ENCODE measurements at places on chromosomes 7 and 10. TPM values are rescaled to one million over a fixed set of nuclear protein-coding genes. Genes with fewer than 3 reads are reported as not detected.

TSPAN13 gene
- 0.41 TPM for total RNA-seq

PITX3 gene
- 1.4 TPM for total RNA-seq

DNA sequence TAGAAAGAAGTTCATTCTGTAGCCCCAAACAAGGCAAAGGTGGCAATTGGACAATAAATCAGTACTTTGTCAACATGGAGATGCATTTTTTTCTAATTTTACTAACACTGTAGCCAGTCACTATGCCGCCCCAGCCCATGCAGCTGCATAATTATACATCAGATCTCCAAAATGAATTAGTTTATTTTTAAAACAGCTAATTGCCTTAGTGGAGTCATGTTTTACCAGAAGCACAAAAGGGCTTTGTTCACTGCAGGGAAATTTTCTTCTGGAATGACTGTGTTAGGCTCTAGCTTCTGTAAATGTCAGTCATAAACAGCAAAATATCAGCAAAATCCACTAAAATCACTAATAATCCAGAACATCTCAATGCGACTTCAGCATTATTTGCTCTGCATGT is 20.1 kb upstream of the HDAC9 start:
- no peak overlapping the region for H3K27ac ChIP-seq
- H3K27me3 ChIP-seq = no peaks in the 10 kb centered on the region
- H3K4me1 ChIP-seq = no peaks in the 10 kb centered on the region
- DNase-seq = no peak

GRCh38 chr10:119318411-119319160 is 111.2 kb downstream of the GRK5 start:
- H3K36me3 ChIP-seq = no peaks in the 10 kb centered on the region
- peaks cover 41% of the 10 kb centered on the region for H3K4me1 ChIP-seq
- H3K27ac ChIP-seq = no peak overlapping the region
- H3K4me3 ChIP-seq = no peak overlapping the region
- DNase-seq = no peak

- H3K4me1 ChIP-seq = no peaks in the 10 kb centered on the region
- H3K27me3 ChIP-seq = no peaks in the 10 kb centered on the region
- no peak overlapping the region for H3K27ac ChIP-seq
- no peak overlapping the region for H3K4me3 ChIP-seq
- DNase-seq = no peak
Measured at GRCh38 chr10:97659589-97659988, 19.1 kb downstream of the PI4K2A start.

GRCh38 chr7:25786936-25787335 is 365.1 kb upstream of the NFE2L3 start:
- H3K36me3 ChIP-seq = no peaks in the 10 kb centered on the region
- DNase-seq = no peak

DNA sequence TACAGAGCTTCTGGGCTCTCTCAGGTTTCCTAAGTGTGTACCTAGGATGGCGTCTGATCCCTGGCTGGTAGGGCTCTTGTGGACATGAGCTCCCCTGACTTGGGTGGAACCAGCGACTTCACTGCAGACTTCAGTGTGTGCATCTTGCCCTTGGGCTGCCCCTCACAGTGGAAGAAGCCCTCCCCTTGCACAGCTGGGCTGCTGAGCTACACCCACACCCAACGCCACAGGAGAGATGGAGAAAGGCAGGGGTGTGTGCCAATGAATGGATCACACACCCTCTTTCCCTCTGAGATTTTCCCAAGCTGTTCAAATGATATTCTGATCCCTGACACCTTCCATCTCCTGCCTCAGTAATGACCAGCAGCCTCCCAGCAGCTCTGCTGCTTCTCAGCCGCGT is 296.7 kb downstream of the GFRA1 start:
- no peak for DNase-seq
- no peak overlapping the region for H3K27ac ChIP-seq
- H3K4me3 ChIP-seq = no peak overlapping the region
- no peaks in the 10 kb centered on the region for H3K4me1 ChIP-seq

KAZALD1 gene
- total RNA-seq = 0.58 TPM

- DNase-seq = no peak
- H3K27ac ChIP-seq = no peak overlapping the region
- H3K4me1 ChIP-seq = no peaks in the 10 kb centered on the region
- H3K4me3 ChIP-seq = no peak overlapping the region
- H3K27me3 ChIP-seq = no peaks in the 10 kb centered on the region
- no peaks in the 10 kb centered on the region for H3K36me3 ChIP-seq
Measured at GRCh38 chr7:18520450-18521235, 25.1 kb downstream of the HDAC9 start.

GRCh38 chr10:31697271-31698180 is 231.1 kb downstream of the ARHGAP12 start:
- DNase-seq = no peak
- no peak overlapping the region for H3K27ac ChIP-seq
- H3K36me3 ChIP-seq = no peaks in the 10 kb centered on the region
- no peaks in the 10 kb centered on the region for H3K4me1 ChIP-seq

GRCh38 chr10:97914837-97915211 is 65.2 kb downstream of the GOLGA7B start:
- peak; percentile 85 for DNase-seq
- no peak overlapping the region for H3K4me3 ChIP-seq
- H3K36me3 ChIP-seq = no peaks in the 10 kb centered on the region
- no peak overlapping the region for H3K27ac ChIP-seq
- H3K4me1 ChIP-seq = peaks cover 7% of the 10 kb centered on the region

- no peak for DNase-seq
- no peak overlapping the region for H3K27ac ChIP-seq
- peaks cover 2% of the 10 kb centered on the region for H3K4me1 ChIP-seq
- H3K36me3 ChIP-seq = no peaks in the 10 kb centered on the region
- no peaks in the 10 kb centered on the region for H3K27me3 ChIP-seq
- H3K4me3 ChIP-seq = no peak overlapping the region
Measured at GRCh38 chr7:90701771-90702170, 105.7 kb downstream of the CDK14 start.

GRCh38 chr7:132609906-132610520 is 33.7 kb upstream of the PLXNA4 start:
- DNase-seq = no peak
- H3K36me3 ChIP-seq = no peaks in the 10 kb centered on the region
- peaks cover 6% of the 10 kb centered on the region for H3K4me1 ChIP-seq
- H3K27ac ChIP-seq = no peak overlapping the region

- no peaks in the 10 kb centered on the region for H3K36me3 ChIP-seq
- no peak for DNase-seq
- H3K4me3 ChIP-seq = no peak overlapping the region
Measured at GRCh38 chr7:52920977-52921376, 114.5 kb upstream of the POM121L12 start.

GRCh38 chr7:149670288-149670687 is 103.1 kb downstream of the ZNF467 start:
- no peak overlapping the region for H3K4me3 ChIP-seq
- DNase-seq = no peak
- H3K27me3 ChIP-seq = peaks cover 33% of the 10 kb centered on the region

DNA sequence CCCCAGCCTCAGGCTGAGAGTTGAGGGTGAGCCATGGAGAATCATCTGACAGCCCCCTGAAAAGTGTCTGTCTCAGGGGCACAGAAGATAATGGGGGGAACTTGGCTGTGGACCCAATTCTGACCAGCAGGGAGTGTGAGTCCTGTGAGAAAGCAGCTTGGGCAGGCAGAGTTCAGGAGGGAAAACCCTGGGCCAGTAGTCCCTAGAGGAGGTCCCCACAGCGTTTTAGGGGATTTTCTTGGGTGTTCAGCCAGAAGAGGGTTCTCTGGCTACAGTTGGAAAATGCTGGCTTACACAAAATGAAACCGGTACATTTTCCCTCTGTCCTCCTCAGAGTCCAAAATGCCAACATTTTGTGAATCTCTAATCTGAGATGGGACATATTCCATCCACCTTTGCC is 35.8 kb upstream of the TRIM8 start:
- H3K27me3 ChIP-seq = no peaks in the 10 kb centered on the region
- peaks cover 52% of the 10 kb centered on the region for H3K4me1 ChIP-seq
- H3K4me3 ChIP-seq = no peak overlapping the region
- H3K36me3 ChIP-seq = peaks cover 3% of the 10 kb centered on the region
- no peak for DNase-seq
- H3K27ac ChIP-seq = peak overlapping the region; percentile 33

Measured in activated CD4-positive, alpha-beta memory T cell treated with anti-CD3 and anti-CD28 coated beads for 36 hours (primary cell).